ENCODE measurements at places on chromosomes 3 and 15.

- no peak for DNase-seq
These were observed 52.0 kb downstream of the ILDR1 start for GRCh38 chr3:121970047-121970446.

GRCh38 chr15:77545058-77545457 is 87.7 kb downstream of the LINGO1 start:
- no peak for DNase-seq

DNA sequence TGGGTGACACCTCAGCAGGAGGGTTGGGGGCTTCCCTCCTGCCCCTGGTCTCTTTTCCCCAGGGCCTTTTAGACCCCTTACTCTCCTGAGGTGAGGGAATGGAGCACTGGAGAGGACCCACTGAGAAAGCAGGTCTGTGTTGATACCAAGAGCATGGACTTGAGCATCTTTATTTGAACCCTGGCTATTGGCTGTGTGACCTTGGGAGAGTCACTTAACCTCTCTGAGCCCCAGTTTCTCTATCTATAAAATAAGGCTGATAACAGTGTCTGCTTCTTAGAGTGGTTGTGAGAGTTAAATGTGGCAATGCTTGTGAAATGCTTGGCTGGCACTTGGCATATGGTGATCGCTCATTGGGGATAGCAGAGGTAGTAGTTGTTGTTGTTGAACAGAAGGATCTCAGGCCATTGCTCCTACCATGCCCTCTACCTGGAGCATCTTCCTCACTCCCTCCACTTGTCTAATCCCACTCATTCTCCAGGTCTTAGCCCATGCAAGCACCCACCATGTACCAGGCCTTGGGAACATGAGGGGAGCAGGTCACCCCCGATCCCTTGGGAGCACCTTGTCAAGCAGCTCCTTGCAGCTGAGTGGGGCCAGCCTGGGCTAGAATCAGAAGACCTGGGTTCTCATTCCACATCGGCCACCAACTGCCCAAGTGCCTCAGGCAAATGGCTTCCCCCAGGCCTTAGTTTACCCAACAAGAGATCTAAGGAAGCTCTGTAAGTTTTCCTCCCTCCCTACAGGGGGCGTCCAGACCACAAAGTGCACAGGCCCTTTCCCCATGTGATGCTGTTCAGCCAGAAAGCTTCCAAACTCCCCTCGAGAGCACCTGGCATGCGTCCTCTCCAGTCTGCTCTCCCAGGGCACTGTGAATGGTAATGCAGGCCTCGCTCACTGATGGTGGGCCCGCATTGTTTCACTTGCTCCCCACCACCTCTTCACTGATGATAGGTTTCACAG is 96.7 kb downstream of the LSM3 start:
- DNase-seq: no peak

- no peak for DNase-seq
These were observed 28.9 kb downstream of the CDAN1 start for GRCh38 chr15:42707873-42708544.

DNA sequence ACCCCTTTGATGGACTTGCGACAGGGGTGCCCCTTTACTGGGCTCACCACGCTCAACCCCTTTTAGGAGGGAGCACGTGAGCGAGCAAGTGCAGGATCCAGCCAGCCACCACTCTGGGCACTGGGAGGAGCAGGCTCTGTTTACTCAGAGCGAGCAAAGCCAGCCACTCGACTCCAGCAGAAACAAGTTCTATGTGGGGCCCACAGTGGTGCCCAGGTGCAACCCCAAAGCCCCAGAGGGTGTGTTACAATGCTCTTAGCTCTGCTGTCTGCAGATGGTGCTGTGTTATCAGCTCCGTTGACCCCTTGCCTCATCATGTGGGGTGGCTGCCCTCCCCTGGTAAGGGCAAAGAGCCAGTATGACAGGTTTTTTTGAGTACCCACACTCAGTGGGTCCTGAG is 120.3 kb upstream of the SUCLG2 start:
- no peak for DNase-seq

GRCh38 chr3:24640330-24640877 is 145.8 kb upstream of the THRB start:
- peak; percentile 16 for DNase-seq

DNA sequence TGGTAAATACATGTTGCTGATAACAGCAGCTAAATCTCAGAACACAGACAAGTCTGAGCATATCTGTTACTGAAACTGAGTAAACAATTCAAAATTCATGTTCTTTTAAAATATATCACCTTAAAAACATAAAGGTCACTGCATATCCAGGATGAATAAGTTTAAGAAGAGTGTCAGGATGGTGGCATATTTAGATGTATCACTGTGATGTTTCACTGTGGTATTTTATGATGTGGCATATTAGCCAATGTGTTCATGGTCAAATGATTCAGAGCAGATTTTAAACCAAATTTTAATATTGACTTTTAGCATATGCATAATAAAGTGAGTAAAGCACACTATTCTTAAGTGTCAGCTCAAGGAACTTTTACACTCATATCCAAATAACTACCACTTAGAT is 346.4 kb upstream of the DPPA4 start:
- no peak for DNase-seq

- DNase-seq: no peak
These were observed 61.9 kb downstream of the ANO10 start for GRCh38 chr3:43559961-43560360.

GRCh38 chr3:161212906-161213305 is 8.2 kb upstream of the NMD3 start:
- DNase-seq: no peak

- no peak for DNase-seq
These were observed 8.3 kb downstream of the TADA3 start for GRCh38 chr3:9783954-9784353.

DNA sequence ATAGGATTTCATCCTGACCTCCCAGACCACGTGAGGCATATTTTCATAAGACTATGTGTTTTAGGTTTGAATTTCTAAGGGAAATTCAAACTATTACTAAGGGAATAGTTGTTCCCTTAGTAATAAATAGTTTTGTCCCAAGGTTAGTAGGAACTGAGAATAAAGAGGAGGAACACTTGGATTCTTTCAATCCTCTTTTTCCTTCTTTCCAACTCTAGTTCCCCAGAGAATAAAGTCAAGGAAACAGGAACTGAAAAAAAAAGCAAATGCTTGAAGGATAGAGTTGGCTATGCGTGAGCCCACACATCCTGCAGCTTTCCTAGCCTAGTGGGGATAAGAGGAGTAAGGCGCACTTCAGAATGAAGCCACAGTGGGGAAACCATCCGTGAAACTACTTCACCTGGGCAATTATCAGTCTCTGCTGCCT is 312.1 kb upstream of the TGFBR2 start:
- DNase-seq: no peak

GRCh38 chr15:49842031-49842730 is 221.3 kb downstream of the DTWD1 start:
- no peak for DNase-seq

DNA sequence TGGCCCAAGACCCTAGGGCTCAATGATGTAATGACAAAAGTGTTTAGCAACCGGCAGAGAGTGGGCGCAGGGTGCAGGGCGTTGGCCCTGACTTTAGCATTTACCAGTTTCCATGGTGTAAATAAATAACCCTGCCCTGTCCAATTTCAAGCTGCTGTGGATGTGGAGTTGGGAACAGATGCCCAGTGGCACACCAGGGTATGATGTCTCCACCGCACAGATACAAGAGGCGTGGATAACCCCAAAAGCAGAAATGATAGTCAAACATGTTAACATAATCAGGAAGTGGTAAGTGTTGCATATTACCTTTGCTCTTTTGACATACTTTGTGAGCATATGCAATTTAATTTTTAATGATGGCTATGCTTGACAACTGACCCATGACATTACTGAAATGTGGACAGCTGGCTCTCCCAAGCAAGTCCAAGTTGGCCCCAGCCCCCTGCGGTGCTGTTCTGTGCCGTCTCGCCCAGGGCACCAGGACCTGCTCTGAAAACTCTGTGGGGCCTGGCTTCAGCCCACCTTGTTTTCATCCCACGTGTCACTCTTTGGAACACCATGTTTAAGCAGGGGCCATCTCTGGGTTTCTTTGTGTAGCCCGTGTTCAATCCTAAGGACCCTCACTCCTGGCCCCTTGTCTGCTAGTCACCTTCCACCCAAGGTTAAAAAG is 10.8 kb upstream of the ANPEP start:
- no peak for DNase-seq

DNA sequence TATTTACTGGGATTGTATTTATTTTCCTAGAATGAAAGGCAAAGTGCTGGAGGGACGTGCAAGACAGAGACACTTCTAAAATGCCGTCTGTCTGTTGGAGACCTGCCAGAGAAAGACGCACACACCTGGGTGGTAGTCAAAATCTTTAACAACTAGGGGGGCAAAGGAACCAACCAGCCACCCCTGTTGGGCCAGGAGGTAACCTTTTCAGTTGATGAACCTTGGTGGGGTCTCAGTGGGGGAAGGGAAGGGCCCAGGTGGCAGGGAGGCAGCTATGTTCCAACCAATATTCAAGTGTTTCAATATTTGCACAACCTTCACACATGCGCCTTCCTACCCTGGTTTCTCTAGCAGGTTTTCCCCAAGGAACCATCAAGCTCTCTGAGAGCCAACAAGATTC is 99.0 kb downstream of the MEGF11 start:
- no peak for DNase-seq

- DNase-seq: no peak
These were observed 1.7 kb upstream of the CCR8 start for GRCh38 chr3:39327746-39328349.

DNA sequence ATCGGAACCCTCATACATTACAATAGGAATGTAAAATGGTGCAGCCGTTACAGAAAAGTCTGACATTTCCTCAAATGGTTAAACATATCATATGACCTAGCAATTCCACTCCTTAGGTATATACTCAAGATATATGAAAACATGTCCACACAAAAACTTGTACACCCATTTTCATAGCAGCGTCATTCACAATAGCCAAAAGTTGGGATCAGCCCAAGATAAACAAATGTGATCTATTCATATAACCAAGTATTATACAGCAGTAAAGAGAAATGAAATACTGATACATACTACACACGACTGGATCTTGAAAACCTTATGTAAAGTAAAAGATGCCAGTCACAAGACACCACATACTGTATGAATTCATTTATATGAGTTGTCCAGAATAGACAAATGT is 102.4 kb downstream of the MSL2 start:
- DNase-seq: no peak

DNA sequence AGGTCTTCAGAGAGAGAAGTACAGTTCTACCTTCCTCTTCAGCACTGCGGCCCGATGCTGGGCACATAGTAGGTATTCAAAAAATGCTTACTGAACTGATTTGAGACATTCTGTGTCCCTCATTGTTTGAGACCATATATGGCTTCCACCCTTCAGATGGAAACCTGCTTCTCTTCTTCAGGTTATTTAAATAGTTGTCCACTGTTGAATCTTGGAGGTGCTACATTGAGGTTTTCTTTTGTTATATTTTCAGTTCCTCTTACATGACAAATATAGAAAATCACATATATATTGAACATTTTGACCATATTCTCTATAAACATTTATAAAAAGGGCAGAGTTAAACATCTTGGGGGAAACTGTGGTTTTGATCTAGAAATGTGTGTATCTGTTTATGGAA is 200.2 kb upstream of the LRRC3B start:
- DNase-seq: no peak

GRCh38 chr3:190499122-190499521 is 14.8 kb upstream of the IL1RAP start:
- DNase-seq: no peak

- DNase-seq: peak; percentile 80
These were observed 417.8 kb upstream of the TPM1 start for GRCh38 chr15:62624547-62625378.

- peak; percentile 19 for DNase-seq
These were observed 17.2 kb downstream of the TMOD3 start for GRCh38 chr15:51846463-51847230.

DNA sequence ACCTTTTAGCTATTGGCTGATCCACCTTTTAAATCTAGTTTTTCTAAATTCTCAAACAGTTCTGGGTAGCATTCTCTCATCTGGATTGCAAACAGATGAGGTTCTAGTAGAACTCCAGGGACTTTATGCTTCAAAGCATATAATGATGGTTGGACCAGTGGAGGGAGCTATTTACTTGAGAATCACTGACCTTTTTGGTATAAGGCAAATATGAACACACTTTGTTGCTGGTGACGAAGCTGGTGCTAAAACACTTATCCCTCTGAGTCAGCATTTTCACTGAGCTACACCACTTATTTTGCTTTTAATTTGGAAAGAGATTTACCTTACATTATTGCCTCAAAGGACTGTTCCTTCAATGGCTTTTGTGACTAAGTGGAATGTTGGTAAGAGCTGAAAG is 58.6 kb upstream of the SLITRK3 start:
- peak; percentile 8 for DNase-seq

GRCh38 chr15:98946301-98947255 is 61.0 kb downstream of the PGPEP1L start:
- DNase-seq: no peak

DNA sequence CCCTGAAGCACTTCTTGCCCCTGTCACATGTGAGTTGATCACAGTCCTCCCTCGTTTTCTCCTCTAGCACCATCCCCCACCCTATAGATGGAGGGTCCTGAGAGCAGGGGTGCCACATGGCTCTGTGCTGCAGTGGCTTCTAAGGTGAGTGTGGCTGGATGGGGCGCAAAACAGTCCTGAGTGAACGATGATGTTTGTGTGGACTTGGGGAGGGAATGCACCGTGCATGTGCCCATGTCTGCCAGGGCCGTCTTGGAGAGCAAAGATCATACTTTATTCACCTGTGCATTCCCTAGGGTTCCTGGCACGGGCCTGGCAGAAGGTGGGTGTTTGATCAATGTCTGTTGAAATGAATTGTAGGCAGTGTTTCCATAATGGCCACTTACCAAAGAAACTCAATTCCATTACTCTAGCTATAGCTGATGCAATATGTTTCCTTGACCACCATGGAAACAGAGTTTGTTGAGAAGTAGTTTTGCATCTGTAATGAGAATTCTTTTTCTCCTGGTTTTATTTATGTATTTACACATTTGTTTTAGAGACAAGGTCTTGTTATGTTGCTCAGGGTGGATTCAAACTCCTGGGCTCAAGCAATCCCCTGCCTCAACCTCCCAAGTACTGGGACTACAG is 58.0 kb downstream of the ABTB1 start:
- DNase-seq: no peak

DNA sequence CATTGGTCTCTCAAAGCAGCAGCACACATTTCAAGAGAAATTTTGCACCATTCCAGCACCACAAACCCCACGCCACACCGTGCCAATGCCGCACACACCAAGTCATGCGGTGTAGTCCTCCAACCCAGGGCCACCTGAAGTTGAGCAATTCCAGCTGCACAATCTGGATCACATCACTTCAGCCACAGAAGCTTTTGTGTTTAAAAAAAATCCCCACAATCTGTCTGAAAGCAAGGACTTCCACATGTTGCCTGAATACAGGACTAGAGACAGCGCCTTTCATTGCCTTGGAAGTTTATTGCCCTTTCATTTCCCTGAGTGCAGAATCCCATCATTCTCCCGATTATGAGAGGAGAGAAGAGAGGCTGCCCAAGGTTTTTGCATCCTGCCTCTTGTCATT is 175.6 kb upstream of the BCL6 start:
- peak; percentile 43 for DNase-seq

- peak; percentile 25 for DNase-seq
These were observed 88.7 kb upstream of the MRPL3 start for GRCh38 chr3:131591394-131592014.

Data from fibroblast of skin of left biceps (primary cell).